ENCODE measurements at places on chromosomes 7 and 10.
A peak's percentile ranks its signal among the peaks of the same experiment; 100 is the strongest.

DNA sequence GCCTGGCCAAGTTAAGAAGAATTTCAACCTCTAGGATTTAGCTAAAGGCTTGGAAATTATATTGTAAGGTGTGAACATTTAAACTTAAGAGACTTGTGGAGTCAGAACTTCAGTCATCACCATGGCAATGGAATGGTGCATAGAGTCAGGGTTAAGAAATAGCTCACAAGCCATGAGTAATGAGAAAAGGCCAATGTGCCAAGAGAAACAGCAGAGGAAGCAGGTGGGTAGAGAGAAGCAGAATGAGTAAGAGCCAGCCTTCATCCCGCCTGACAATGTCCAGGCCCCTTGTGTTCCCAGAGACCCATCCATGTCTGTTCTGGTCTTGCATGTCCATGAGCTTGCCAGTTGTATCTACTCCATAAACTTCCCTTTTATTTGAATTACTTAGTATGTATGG is 62.6 kb upstream of the TBX20 start:
- DNase-seq = no peak

GRCh38 chr7:55387062-55387965 is 22.2 kb downstream of the LANCL2 start:
- no peak for DNase-seq

GRCh38 chr7:99505324-99505662 is 831 bp downstream of the ZKSCAN5 start:
- no peak for DNase-seq

- DNase-seq = no peak
These were observed 157.3 kb downstream of the WDR37 start for GRCh38 chr10:1213252-1214070.

- DNase-seq = no peak
These were observed 500.5 kb upstream of the LRRN3 start for GRCh38 chr7:110590415-110590814.

- no peak for DNase-seq
These were observed 149.9 kb downstream of the CPED1 start for GRCh38 chr7:121138262-121138933.

- DNase-seq = peak; percentile 56
These were observed 298.3 kb upstream of the ZMIZ1 start for GRCh38 chr10:78770167-78771090.

- peak; percentile 34 for DNase-seq
These were observed 856 bp downstream of the ARHGAP21 start for GRCh38 chr10:24722676-24723385.

DNA sequence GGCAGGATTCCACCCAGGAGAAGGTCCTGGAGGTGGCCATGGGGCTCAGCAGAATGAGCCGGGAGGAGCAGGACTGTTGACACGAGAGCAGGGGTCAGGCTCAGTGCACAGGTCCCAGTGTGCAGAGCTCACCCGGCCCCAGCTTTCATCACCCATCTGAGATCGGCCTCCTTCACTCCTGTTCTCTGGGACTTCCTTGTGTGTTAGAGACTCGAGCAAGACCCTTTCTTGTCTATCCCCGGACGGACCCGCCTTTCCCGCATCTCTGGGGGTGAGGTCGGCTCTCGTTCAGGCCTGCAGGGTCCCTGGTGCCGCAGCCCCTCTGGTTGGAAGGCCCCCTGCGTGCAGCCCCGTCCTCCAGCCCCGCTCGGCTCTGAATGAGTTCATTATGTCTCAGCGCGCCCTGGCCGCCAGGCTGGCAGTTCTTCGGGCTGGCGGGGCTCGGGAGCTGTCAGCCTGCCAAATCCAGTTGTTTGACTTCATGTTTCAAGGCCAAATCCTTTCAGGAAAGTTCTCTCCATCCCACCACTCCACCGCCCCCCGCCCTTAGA is 127.9 kb downstream of the LHPP start:
- DNase-seq = no peak

DNA sequence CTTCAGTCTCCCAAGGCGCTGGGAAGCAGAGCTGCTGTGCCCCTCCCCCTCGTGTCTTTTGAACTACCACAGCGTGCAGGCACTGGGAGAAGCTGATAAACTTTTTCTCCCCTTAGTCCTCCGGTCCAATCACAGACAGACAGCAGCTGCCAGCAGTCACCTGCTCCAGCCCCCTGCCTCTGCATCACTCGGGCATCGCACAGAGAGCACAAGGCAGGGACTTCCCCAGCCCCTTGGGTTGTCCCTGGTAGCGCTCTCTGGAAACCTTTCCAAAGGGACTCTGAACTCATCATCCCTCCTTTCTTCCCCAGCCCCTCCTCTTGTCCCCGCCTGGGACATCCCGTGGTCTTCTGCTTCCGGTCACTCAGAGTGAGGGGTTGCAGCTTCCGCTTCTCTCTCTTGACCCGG is 1.4 kb upstream of the NEUROG3 start:
- no peak for DNase-seq

DNA sequence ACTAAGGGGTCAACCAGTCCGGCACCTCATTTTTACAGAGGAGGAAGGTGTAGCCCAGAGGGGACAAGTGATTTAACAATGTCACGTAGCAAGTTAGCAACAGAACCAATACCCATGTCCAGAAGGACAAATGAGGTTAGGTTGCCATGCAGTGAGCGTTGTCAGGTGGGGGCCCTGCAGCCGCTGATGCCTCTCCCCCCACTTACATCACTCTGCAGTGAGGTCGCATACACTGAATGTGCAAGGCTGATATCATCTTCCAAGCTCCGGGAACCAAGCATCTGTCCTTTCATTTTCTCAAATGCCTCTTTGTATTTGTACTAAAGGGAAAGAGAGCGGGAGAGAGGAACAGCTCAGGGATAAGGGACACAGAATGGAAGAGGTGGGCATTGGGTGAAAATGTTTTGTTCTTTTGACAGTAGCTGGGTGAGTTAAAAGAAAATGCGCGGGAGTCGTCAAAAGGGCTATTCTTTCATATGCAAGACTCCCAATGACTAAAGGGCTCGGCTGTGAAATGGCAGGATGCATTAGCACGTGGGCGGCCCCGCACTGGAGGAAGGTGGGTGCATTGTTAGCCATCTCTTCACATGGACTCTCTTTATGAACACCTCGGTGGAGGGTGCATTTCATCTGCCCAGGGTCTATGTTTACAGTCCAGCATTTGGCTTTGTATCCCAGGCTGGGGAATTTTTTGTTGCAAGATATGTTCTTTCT is 49.7 kb downstream of the NRAP start:
- no peak for DNase-seq
